ENCODE measurements at places on chromosomes 4 and X. TPM values are rescaled to one million over a fixed set of nuclear protein-coding genes. Genes with fewer than 3 reads are reported as not detected.

Gene MAGEA3
- total RNA-seq = not detected

DNA sequence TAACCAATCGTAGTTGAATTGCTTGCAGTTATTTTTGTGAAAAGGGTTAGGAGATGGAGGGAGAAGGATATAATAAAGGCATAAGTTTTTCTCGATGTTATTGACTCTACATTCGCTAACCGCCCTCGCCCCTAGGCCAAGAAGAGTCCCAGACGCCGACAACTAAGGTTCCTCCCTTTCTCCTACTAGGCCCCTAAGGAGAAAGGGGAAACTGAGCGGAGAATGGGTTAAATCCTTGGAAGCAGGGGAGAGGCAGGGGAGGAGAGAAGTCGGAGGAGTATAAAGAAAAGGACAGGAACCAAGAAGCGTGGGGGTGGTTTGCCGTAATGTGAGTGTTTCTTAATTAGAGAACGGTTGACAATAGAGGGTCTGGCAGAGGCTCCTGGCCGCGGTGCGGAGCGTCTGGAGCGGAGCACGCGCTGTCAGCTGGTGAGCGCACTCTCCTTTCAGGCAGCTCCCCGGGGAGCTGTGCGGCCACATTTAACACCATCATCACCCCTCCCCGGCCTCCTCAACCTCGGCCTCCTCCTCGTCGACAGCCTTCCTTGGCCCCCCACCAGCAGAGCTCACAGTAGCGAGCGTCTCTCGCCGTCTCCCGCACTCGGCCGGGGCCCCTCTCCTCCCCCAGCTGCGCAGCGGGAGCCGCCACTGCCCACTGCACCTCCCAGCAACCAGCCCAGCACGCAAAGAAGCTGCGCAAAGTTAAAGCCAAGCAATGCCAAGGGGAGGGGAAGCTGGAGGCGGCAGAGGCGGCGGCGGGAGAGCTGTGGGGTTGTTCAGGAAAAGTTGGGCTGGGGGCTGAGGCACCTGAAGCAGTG, 5.9 kb downstream of the ATOH1 start:
- DNase-seq = no peak
- H3K36me3 ChIP-seq = no peaks in the 10 kb centered on the region
- H3K27ac ChIP-seq = no peak overlapping the region
- peaks cover 5% of the 10 kb centered on the region for H3K4me1 ChIP-seq

- DNase-seq = peak; percentile 82
- H3K4me3 ChIP-seq = no peak overlapping the region
- H3K27me3 ChIP-seq = no peaks in the 10 kb centered on the region
These were observed 62.4 kb upstream of the WDFY3 start for GRCh38 chr4:85028910-85029309.

Gene EDA2R
- 4.2 TPM for total RNA-seq

- H3K27ac ChIP-seq = peak overlapping the region; percentile 25
- peak; percentile 86 for DNase-seq
- no peaks in the 10 kb centered on the region for H3K27me3 ChIP-seq
- H3K4me1 ChIP-seq = peaks cover 16% of the 10 kb centered on the region
- H3K36me3 ChIP-seq = no peaks in the 10 kb centered on the region
- H3K4me3 ChIP-seq = no peak overlapping the region
These were observed 93.7 kb upstream of the TRPC3 start for GRCh38 chr4:122045533-122045932.

- no peaks in the 10 kb centered on the region for H3K27me3 ChIP-seq
- peak; percentile 2 for DNase-seq
These were observed 1044.2 kb upstream of the FTHL17 start for GRCh38 chrX:32116047-32116446.

All from cardiac muscle cell (in vitro differentiated cells and primary cell).